ENCODE measurements at places on chromosomes 16 and 17.

DNA sequence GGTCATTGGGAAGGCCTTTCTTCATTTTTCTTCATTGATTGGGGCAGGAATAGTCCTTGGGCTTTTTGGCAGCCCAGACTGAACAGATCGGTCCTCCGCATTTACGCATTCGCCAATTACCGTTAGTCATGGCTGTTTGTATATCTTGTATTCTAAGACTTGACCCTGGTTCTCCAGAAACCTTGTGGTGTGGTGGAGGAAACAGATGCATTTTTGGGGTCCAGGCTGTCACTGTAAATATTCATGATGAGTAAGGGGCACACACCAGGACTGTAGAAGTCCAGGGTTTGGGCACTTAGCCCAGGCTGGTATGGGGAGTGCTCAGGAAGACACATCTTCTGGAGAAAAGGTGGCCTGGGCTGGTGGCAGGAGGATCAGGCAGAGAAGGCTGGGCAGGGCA, 371.6 kb downstream of the CPPED1 start:
- no peak for DNase-seq

- DNase-seq: no peak
These were observed 86.3 kb downstream of the DYNLRB2 start for GRCh38 chr16:80627108-80627507.

DNA sequence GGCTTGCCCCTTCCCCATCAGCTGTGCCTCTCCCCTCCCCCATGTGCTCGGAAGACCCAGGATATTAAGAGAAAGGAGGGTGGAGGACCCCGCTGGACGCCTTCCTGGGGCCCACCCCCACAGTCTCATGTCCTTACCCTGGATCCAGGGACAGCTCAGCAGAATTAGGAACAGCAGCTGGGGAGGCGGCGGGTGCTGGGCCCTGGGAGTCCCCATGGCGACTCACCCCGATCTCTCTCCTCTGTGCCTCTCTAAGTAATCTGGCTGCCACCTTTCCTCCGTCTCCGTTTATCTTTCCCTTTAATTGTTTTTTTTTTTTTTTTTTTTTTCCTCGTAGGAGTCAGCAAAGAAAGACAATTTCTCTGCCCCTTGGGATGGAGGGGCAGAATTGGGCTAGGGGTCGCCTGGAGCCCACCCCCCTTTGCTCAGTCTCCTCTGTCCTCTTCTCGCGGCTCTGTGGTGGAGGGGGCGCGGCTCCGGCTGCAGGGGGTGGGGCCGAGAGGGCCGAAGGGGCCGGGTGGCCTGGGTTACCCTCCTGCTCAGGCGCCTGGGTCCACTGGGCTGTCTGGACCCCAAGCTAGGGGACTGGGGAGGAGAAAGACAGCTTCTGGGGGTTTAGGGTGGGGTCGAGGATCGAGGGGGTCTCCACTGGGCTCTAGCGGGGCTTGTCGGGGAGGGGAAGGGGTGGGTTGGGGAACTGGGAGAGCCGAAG, 390 bp downstream of the SEZ6L2 start:
- peak; percentile 89 for DNase-seq

- no peak for DNase-seq
These were observed 190.7 kb downstream of the AXIN2 start for GRCh38 chr17:65370669-65371131.

DNA sequence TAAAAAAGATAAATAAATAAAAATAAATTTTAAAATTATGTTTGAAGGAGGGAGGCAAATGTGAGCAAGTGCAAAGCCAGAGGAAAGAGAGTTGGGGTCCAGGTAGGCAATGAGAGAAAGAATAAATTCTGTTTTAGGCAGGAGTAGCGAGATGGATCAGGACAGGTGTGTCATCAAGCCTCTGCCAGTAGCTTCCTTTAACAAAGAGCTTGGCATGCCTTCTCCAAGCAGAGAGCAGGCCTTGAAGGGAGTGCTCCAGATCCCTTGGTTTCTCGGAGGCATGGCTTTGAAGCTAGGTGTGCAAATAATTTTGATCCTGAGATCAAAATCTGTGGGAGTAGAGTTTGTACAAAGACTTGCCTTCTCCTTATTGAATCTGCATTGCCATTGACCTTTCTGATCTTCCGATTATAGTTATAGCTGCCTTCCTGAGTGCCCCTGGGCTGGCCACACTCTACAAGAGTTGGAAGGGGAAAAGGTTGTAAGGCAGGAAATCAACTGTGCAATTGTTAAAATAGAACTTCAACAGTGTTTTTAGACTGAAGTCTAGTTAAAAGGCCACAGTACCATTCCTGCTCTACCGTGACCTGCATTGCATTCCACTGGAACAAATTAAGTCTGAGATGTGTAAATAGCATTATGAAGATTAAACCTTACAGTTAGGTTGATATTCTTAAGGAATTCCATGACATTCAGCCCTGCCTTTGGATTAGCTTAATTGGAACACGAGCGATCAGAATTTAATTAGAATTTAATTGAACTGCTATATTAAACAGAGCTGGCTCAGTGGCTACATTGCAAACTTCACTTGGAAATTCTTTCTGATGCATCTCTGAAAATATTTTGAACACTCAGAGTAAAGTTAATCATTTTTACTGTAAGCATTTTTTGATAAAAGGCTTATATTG, 33.7 kb downstream of the IQCK start:
- DNase-seq: no peak

GRCh38 chr16:1026784-1027500, 45.4 kb downstream of the SOX8 start:
- DNase-seq: no peak
